ENCODE measurements at places on chromosomes 5 and 9.

DNA sequence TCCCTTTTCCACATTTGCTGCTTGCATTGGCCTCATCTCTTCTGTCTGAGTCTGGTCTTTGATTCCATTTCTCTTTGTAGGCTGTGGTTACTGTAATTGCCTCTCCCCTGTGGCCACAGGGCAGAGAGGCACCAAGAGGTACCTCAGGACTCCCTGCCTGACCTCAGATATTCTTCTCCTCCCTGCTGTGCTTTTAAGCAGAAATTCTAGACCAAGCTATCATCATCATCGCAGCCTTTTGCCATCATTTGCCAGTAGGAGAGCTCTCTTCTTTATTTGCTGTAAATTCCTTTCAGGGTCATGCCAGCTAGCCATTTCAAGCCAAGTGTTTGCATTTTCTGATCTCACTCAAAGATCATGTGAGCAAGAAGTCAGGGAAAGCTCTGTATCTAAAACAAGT, 369.6 kb downstream of the ICE1 start:
- no peak for DNase-seq

DNA sequence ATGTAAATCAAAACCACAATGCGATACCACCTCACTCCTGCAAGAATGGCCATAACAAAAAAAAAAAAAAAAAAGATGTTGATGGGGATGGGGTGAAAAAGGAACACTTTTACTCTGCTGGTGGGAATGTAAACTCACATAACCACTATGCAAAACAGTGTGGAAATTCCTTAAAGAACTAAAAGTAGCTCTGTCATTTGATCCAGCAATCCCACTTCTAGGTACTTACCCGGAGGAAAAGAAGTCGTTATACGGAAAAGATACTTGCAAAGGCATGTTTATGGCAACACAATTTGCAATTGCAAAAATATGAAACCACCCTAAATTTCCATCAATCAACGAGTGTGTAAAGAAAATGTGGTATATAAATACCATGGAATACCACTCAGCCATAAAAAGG, 205.0 kb downstream of the TENT4A start:
- DNase-seq: no peak

DNA sequence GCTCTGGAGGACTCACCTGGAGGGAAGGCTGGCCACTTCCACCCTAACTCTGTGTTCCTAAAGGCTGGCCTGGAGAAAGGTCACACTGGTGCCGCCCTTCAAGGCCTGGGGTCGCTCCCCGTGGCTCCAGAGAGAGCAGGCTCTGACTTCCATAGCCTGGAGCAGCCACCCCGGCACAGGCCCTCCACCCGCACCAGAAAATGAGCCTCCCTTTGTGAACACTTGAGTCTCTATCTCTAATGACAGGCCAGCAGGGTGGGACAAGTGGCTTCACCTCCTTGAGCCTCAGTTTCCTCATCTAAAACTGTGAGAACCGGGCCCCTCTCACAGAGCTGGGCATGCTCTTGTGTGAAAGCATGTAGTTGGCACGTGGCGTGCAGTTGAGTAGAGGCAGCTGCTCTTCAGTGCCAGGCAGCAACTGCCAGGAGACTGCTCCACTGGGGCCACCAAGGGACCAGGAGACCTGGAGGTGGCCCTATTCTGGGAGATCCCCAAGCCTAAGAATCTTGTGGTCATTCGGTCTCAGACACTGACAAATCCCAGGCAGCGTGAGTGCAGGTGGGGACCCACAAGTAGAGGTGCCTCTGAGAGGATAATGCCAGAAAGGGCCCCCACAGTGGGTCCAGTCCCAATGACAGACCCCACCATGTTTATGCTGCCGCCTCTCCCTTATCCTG, 56.7 kb upstream of the GARNL3 start:
- no peak for DNase-seq

GRCh38 chr9:11755951-11756350, 937.2 kb upstream of the TYRP1 start:
- DNase-seq: no peak

- DNase-seq: no peak
Measured at GRCh38 chr5:61409568-61409967, 77.5 kb downstream of the ZSWIM6 start.

GRCh38 chr5:93403141-93403928, 177.7 kb downstream of the NR2F1-AS1 start:
- no peak for DNase-seq

- no peak for DNase-seq
Measured at GRCh38 chr5:75601567-75601966, 9.7 kb upstream of the ANKDD1B start.

DNA sequence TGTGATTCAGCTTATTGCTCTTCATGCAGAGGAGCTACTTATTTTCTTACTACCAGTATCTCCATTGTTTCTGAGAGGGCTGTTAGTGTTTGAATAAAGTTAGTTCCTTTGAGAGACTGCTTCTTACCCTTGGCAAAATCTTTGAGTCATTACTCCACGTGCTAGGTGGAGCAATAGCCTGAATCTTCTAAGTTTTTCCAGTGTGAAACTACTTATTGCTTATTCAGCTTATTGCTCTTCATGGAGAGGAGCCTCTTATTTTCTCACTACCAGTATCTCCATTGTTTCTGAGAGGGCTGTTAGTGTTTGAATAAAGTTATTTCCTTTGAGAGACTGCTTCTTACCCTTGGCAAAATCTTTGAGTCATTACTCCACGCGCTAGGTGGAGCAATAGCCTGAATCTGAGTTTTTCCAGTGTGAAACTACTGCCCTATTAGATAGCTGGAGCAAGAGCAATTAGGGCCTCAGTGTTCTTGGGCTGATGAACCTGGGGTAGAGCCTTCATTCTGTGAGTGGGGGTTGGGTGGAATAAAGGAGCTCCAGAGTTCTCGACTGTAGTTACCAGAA, 41.9 kb downstream of the GPBP1 start:
- DNase-seq: no peak

- no peak for DNase-seq
Measured at GRCh38 chr9:81073821-81074220, 615.5 kb downstream of the TLE1 start.

DNA sequence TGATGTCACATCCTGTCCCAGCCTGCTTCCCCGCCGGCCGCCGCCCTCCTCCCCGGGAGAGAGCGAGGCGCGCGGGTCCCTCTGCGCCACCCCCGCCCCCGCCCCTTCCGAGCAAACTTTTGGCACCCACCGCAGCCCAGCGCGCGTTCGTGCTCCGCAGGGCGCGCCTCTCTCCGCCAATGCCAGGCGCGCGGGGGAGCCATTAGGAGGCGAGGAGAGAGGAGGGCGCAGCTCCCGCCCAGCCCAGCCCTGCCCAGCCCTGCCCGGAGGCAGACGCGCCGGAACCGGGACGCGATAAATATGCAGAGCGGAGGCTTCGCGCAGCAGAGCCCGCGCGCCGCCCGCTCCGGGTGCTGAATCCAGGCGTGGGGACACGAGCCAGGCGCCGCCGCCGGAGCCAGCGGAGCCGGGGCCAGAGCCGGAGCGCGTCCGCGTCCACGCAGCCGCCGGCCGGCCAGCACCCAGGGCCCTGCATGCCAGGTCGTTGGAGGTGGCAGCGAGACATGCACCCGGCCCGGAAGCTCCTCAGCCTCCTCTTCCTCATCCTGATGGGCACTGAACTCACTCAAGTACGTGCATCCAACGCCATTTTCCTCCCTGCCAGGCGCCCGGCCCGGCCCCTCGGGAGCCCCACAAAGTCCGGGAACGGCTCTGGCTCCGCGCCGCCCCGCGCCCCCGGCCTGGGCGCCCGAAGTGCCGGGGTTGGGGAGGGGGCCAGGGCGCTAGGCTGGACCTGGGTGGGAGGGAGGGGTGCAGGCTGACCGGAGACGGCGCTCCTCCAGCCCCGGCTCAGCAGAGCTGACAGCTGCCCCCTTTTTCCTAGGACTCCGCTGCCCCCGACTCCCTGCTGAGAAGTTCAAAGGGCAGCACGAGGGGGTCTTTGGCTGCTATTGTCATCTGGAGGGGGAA, 12.0 kb upstream of the OLFM1 start:
- no peak for DNase-seq

All from GM18507 (cell line).